ENCODE measurements at places on chromosomes 6 and 20. TPM values are rescaled to one million over a fixed set of nuclear protein-coding genes. Genes with fewer than 3 reads are reported as not detected.

RIMS4 gene
- not detected for total RNA-seq

BTBD9 gene
- total RNA-seq = 17.0 TPM

RWDD2A gene
- total RNA-seq = 3.0 TPM

SCRT2 gene
- total RNA-seq = not detected

DLL1 gene
- 0.49 TPM for total RNA-seq

ZSCAN9 gene
- total RNA-seq = 11.3 TPM

LY6G5B gene
- not detected for total RNA-seq

RAMACL gene
- not detected for total RNA-seq

All from Caki2 (cell line).